ENCODE measurements at places on chromosomes 5 and 9.
A peak's percentile ranks its signal among the peaks of the same experiment; 100 is the strongest.

GRCh38 chr5:16626696-16627264 is 10.0 kb upstream of the RETREG1 start:
- DNase-seq: no peak

DNA sequence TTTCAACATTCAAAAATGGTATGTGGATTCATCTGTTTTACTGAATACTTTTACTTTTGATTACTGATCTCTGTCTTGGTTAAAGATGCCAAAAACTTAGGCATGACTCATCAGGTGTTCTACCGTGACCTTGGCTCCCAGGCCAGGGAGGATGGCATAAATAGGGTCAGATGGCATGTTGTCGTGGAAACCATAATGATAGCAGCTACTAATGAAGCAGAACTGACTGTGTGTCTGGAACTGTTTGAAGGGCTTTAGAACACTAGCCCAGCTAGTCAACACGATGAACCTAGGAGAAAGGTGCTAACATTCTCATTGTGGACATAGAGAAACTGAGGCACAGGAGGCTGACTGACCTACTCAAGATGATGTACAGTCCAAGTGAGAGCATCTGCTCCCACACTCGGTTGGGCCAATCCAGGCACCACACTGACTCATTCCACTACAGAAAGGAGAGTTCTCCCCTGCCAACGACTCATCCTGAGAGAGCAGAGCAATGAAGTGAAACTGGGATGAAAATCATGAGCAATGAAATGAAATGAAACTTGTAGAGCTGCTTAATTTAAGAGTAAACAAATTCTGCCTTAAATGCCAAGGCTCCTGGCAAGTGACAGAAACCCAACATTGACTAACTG is 116.0 kb downstream of the TENT4A start:
- DNase-seq: no peak

GRCh38 chr9:136095070-136096058 is at the start of gene NACC2:
Gene NACC2, minus strand, starts transcription at chr9:136095289. Its CDS starts 44,768 bp downstream, at chr9:136050521.
- DNase-seq: peak; percentile 71

DNA sequence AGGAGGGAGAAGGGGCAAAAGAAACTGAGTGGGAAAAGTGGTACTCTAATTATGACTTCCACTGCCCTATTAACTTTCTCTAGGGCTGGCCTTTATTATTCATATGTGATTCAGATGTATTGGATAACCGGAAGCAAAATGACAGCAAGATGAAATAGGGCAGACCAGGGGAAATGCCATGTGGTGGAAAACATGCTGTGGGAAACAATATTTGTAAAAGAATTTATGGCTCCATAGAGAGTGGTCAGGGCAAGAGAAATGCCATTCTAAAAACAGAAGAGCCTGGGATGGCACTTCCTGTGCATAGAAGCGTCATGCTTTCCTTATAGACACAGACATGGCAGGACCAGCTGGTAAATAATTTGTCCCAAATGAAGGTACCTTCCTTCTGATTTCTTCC is 67.7 kb downstream of the MEGF10 start:
- DNase-seq: no peak

DNA sequence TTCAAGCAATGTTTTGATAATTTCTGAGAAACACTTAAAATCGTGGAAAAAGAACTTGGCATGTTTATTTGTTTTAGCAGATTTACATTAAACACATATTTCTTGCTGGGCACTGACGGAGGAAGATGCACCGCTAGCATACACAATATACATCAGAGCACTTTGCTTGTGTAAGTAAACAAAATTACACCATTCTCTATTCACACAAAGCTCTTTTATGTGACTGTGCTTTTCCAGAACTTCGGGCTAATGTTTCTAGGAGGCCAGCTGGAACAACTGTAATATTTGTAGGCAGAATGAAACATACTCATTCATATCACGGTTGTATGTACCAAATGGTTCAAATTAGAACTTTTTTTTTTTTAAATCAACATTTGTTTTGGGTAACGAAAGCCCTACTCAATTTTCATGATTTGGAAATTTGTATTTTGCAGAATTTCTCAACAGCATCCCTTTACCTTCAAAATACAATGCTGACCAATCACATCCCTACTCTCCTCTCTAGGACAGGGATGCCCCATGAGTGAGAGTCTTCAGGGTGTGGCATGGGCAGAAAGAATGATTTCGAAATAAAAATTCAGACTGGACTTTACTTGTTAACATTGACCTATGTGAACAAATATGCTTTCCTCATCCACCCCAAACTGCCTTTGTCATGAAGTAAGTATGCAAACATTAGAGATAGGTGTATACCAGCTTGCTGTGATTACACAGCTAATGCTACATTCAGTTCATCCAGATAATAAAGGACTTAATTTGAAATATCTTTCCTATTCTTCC is 425.1 kb downstream of the BNC2 start:
- no peak for DNase-seq

GRCh38 chr5:91228188-91228587 is 154.9 kb downstream of the ARRDC3 start:
- no peak for DNase-seq

DNA sequence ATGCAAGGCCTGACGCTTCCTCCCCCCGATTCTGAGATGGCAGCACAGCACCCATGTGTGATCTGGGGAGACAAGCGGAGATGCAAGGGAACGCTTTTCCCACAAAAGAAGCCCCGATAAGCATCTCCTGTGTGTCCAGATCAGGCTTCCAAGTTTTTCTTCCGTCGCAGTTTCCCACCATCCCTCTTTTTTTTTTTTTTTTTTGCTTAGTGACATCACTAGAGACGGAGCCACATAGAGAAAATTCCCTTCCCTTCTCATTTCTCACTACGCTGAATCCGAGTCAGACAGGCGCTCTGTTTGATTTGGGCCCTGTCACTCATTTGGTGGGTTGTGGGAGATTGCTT is 160.9 kb downstream of the HSD17B3 start:
- DNase-seq: no peak

GRCh38 chr9:84278130-84278529 is 62.4 kb downstream of the SLC28A3 start:
- DNase-seq: no peak

- no peak for DNase-seq
Observed at GRCh38 chr5:126847456-126847820, 70.5 kb downstream of the LMNB1 start.

DNA sequence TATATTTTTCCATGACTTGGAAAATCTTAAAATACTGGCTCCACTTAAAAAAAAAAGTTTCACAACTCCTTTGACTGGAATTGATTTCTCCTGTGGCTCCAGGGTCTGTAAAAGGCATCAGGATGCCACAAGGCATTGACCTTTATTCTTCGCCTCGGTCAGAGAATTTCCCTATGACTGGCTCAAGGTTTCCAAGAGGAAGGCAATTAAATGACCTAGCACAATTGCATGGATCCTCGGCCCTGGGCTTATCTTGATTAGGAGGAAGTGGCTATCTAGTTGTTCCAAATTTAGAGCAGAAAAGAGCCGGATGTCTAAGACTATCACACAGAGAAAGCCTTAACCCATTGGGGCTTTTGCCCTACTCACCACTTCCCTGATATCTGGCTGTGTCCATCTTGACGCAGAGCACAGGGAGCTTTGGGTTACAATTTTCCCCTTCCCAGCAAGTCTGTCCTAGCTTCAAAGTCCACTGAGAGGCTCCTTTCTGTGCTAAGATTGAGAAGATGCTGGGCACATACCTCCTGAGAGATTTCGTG is 56.9 kb upstream of the COL15A1 start:
- no peak for DNase-seq

DNA sequence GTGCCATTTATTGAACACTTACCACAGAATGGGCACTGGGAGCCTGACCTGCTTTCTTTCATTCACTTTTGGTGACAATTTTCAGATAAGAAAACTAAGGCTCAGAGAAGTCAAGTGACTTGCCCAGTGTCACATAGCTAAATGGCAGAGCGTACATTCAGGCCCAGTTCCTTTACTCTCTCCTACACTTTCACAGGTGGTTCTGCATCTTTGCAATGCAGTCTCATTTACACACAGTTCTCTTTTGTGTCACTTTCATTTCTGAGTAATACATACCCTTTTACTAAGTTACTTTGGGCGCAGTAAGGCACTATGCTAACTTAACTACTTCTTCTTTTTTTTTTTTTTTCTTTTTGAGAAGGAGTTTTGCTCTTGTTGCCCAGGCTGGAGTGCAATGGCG is 8.3 kb downstream of the NFIL3 start:
- DNase-seq: no peak

- no peak for DNase-seq
Observed at GRCh38 chr5:126104951-126105350, 318.3 kb upstream of the GRAMD2B start.

DNA sequence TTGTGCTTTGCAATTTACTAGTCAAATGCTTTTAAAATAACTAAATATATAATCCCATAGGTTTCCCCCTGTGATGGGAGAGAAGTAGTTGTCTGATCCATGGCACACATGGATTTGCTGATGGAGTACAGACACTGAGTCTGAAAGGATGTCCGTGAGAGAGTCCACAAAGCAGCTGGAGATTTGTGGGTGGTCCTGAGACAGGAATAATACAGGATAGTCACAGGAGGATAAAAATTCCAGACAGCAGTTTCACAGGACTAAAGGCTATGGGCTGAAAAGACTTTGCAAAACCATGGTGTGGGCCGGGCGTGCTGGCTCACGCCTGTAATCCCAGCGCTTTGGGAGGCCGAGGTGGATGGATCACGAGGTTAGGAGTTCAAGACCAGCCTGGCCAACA is 58.7 kb upstream of the ZFR start:
- DNase-seq: no peak

DNA sequence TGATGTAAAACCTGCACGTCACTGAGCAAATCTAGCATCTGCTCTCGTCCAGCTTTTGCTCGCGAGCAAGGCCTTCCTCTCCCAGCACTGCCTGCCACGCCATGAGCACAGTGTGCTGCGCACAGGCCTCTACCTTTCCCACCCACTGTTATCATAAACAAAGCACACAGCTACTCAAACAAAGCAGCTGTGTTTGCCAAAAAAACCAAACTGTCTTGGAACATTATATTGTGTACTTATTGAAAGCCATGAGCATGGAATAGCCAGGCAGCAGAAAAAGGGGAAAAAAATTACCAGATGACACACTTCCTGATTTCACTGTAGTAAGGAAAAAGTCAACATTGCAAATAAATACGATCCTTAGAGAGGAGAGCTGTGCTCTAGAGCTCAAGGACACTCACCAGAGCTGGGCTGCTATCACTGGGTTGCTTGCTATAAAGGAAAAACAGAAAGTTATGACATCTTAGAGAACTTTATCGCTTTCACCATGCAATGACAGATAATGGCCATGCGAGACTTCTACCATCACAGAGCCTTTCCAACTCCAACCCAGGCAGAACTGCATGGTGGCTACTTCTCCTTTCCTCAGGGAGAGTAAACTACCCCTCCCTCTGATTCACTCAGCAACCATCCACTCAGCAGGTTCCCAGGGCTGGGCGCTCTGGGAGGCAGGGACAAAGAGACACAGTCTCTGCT is 69.6 kb downstream of the EPB41L4B start:
- DNase-seq: no peak

DNA sequence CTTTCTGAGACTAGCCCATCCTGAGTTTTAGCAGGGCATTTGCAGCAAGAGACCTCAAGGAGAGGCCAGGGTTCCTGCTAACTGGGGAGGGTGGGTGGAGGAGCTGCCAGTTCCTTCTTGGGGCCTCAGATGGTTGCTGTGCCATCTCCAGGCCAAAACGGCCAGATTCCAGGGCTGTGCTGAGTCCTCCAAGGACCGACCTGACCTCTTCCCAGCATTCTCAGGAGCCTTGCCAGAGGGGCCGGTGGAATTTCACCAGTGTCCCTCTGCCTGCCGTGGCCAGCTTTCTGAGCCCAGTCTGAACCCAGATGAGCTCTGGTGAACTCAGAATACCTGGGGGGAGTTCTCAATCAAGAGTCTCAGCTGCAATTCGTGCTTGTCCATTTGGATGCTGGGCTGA is 54.3 kb downstream of the TSTD2 start:
- no peak for DNase-seq

- DNase-seq: peak; percentile 3
Observed at GRCh38 chr9:86687788-86688187, 259.5 kb downstream of the GAS1 start.

GRCh38 chr9:131008563-131008908 is 438 bp upstream of the LAMC3 start:
- DNase-seq: no peak

GRCh38 chr5:54993318-54993717 is 7.9 kb upstream of the ESM1 start:
- peak; percentile 44 for DNase-seq

Data from GM23338 (cell line).